Chondrocyte (in vitro differentiated cells): ENCODE measurements at places on chromosomes 1 and 21. TPM values are rescaled to one million over a fixed set of nuclear protein-coding genes. Genes with fewer than 3 reads are reported as not detected.

SPRR2E gene
- total RNA-seq, result not detected in 3 replicates

LCE3D gene
- not detected in 3 replicates for total RNA-seq

CCDC181 gene
- 0.80 to 1.2 TPM (median 0.90 TPM) in 3 replicates for total RNA-seq

MTHFR gene
- total RNA-seq, result 18.2 to 23.3 TPM (median 22.3 TPM) in 3 replicates

MMEL1 gene
- 0.62 to 0.92 TPM in 2 of 3 replicates, not detected in the other for total RNA-seq

ANGPTL3 gene
- total RNA-seq, result 0.10 TPM in 1 of 3 replicates, not detected in the others

TNNI3K gene
- 0.67 to 1.0 TPM in 2 of 3 replicates, not detected in the other for total RNA-seq

- DNase-seq, result no peak
These were observed 394.1 kb downstream of the MATN1 start for GRCh38 chr1:30329263-30329753.

GRCh38 chr21:44401386-44402160, 48.2 kb downstream of the TRPM2 start:
- no peak for DNase-seq

GRCh38 chr1:205056188-205056611, 13.2 kb downstream of the CNTN2 start:
- peak; percentile 78 for DNase-seq

- DNase-seq, result no peak
These were observed 5.7 kb downstream of the SLC9A1 start for GRCh38 chr1:27149084-27149761.

- DNase-seq, result no peak
These were observed 660 bp upstream of the PDE4B start for GRCh38 chr1:65791801-65792668.
